Activated CD4-positive, alpha-beta T cell treated with anti-CD3 and anti-CD28 coated beads, Interleukin-2, amount 50 U/mL, for 4 hours (primary cell): ENCODE measurements at places on chromosomes 6 and 20.

DNA sequence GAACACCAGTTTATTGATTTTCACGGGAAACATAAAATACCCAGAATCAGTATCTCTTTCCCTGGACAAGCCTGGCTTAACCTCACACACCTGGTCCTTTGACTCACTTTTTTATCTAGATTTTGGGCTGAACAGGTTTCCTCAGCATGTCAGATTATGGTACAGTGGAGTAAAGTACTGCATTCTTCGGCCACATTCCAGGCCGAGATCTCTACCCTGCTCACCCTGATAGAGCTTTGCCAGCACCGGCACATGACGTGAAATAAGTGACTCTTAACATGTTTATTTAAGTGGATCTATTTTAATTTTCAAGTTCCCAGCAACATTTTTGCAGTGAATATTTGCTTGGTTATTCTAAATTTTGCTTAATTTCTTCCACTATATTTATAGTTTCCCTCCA, 79.0 kb upstream of the POPDC3 start:
- DNase-seq, result no peak

GRCh38 chr6:57162516-57162915, 9.6 kb upstream of the BAG2 start:
- DNase-seq, result no peak

- no peak for DNase-seq
Measured at GRCh38 chr20:37524859-37525708, 2.6 kb downstream of the BLCAP start.

DNA sequence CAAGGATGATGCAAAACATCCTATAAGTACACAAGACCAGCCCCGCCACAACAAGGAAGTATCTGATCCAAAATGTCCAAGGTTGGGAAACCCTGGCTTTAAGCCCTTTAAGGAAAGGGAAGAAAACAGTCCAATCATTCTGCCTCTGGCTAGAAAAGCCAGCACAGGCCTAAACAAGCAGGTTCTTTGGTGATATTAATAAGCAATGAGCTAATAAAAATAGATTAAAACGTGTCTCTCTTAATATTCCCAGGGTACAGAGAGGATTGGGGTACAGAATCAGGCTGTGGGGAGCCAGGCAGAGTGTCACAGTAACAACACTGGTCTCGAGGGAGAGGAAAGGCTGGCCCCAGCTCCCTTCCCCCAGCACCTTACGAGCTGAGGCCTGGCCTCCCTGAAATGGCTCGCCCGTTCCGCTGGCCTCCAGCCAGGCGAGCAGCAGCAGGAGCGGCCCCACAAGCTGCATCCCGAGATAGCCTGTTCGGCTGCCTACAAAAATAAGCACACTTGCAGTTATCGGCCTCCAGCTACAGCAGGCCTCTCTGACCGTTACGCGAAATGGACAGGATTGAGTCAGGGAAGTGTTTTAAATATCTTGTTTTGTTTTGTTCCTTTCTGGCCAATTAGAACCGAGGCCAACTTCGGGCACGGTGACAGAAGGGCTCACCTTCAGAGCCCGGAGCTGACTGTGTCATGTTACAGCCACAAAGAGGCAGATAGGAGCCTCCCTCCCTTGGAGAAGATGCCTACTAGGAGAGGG, 4.0 kb upstream of the ZMYND8 start:
- no peak for DNase-seq

DNA sequence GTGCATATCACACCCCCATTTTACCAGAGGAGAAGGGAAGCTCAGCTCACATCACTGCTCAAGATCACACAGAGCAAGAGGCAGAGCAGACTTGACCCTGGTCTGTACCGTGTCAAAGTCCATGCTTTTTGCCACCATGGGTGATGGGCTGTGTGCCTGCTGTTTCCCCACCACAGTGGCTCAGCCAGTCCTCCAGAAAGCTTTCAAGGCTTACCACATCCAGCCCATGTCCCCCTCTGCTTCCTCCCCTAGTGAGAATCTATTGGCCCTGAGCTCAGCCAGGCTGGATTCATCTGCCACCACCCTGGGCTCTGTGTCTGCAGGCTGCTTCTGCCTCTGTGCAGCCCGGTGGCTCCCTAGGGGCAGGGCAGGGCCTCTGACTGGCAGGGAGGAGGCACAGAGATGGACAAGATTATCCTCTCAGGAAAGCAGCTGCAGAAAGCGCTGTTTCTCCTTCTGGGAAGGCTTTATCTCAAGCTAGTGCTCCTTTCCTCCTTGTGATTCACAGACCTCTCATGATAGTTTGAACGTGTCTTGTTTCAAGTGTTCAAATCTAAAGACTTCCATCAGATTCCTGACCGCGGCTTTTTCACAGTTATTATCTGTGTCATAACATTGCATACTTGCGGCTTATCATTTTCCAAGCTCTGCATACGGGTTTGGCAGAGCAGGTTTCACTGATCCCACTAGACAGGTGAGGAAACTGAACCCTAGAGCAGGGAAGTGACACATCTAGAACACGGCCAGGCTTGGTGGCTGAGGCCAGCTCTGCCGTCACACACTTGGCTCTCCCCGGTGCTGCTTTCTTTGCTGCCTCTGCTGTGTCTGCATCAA, 37.4 kb downstream of the VEGFA start:
- no peak for DNase-seq
